CD4-positive, alpha-beta T cell treated with Interleukin-1 beta for 1 hour (primary cell): ENCODE measurements at places on chromosomes 2 and 18.

GRCh38 chr2:165957030-165957675, 3.6 kb upstream of the TTC21B start:
- DNase-seq = no peak

DNA sequence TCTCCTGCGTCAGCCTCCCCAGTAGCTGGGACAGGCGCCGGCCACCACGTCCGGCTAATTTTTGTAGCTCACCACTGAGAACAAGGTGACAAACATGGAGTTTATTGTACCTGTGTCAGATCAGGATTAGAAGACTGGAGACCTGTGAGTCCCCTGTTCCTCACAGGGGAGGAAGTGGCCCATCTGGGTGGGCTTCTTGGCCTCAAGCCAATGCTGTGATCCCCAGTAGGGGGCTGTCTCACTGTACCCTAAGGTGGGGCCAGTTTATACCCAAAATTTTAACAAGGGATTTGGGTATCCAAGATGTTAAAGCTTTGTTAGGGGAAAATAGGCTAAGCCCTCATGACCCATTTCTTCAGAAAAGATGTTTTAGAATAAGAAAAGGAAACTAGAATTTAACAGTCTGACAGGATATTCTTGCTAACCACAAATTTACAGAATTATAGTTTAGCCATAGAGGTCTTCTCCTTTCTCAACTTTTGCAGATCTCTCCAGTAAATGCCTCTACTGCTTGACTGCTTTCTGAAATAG, 16.3 kb downstream of the PCBP1 start:
- peak; percentile 47 for DNase-seq

- no peak for DNase-seq
Observed at GRCh38 chr2:154452906-154453493, 245.5 kb upstream of the KCNJ3 start.

- no peak for DNase-seq
Observed at GRCh38 chr2:44429034-44429433, 67.3 kb downstream of the CAMKMT start.

- no peak for DNase-seq
Observed at GRCh38 chr2:144683966-144684365, 164.0 kb upstream of the ZEB2 start.

GRCh38 chr18:34647251-34647650, 62.8 kb upstream of the DTNA start:
- DNase-seq = no peak

DNA sequence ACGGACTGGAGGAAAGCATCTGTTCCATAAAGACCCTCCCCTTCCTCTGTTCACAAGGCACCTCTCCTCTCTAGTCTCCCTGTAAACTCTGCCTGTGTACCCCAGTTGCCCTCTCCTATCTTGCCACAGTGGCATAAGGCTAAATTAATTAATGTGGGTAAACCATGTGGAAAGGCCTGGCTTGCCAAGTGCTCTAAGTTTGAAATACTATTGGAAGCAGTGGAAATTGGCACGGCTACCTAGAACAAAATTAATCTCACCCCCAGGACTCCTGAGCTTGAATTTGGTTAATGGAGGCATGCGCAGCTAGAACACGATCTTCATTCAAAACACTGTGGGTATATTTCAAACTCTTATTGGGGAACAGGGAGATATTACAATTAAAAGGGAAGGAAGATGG, 19.2 kb upstream of the SLC14A2 start:
- DNase-seq = no peak

GRCh38 chr18:60123031-60123430, 223.2 kb downstream of the PMAIP1 start:
- DNase-seq = no peak

- DNase-seq = no peak
Observed at GRCh38 chr2:86139981-86140380, 33.9 kb downstream of the PTCD3 start.

DNA sequence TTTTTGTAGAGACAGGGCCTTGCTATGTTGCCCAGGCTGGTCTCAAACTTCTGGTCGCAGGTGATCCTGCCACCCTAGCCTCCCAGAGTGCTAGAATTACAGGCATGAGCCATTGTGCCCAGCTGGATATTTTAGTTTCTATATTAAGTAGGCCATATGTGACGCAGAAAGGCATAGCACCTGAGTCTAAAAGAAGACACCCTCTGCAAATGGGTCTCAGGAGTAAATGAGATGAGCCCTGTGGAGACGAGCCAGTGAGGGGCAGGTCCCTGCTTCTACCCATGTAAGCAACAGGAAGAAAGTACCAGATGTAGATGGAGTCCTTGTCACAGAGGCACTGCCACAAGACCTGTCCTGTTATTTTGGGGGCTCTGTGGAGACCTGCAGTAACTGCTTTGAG, 322.4 kb downstream of the PTPRM start:
- no peak for DNase-seq

DNA sequence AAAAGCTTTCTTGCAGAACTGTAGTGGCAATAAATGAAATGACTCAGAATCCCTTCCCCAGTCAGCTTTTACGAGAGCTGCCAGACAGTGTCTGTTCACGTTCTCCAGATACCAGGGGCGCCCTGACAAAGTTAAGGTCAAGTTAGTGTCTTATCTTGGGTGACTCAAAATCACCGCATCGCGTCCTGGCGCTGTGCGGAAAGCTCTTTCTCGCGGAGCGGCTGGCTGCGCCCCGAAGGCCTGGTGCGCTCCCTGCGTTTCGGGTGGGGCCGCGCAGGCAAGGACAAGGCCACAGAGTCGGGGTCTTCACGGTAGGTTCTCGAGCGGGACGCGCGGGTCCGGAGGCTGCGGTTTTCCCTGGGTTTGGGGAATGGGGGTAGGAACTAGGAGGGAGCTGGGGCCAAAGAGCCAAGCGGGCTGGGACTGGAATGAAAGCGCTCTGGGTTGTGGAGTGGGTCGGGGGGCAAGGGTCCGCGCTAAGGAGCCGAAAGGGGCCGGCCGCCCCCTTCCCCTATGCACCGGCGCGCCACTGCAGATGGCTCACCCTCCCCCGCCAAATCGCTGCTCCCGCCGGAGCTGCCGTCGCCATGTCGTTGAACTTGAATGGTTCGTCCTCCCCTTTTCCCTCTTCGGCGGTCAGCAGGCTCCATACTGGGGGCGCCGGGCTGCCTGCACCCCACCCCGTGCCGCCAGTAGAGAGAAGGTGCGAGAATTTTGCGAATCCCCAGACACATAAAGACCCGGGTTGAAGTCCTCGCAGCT, 2.6 kb upstream of the HOXD11 start:
- no peak for DNase-seq

GRCh38 chr2:237242091-237242536, 156.4 kb downstream of the COPS8 start:
- DNase-seq = no peak

GRCh38 chr2:119469131-119469530, 37.5 kb downstream of the TMEM37 start:
- DNase-seq = no peak
